CD8-positive, alpha-beta memory T cell (primary cell): ENCODE measurements at places on chromosomes 7 and 10. TPM values are rescaled to one million over a fixed set of nuclear protein-coding genes. Genes with fewer than 3 reads are reported as not detected.

Gene LOXL4
- total RNA-seq, result not detected

Gene ZNF804B
- total RNA-seq, result not detected

Gene TNKS2
- total RNA-seq, result 27.3 TPM

Gene OAT
- 46.8 TPM for total RNA-seq

Gene SPDYE2
- total RNA-seq, result not detected

DNA sequence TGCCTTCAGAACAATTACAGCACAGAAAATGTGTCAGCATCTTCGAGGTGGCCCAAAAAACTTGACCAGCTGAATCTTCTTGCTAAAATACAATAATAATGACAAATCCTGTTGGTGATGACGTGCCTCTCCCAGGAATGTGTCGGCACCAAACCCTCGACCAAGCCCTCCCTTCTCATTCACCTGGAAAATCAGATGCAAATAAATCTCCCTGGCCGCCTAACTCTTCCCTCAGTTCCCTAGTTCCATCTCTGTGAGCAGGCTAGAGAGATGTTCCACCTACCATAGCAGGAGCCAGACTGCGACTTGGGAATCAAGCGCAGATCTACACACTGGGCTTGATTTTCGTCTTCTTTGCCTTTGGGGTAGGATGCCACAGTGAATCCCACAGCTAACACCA is 4.1 kb downstream of the PRSS1 start:
- no peak for DNase-seq

DNA sequence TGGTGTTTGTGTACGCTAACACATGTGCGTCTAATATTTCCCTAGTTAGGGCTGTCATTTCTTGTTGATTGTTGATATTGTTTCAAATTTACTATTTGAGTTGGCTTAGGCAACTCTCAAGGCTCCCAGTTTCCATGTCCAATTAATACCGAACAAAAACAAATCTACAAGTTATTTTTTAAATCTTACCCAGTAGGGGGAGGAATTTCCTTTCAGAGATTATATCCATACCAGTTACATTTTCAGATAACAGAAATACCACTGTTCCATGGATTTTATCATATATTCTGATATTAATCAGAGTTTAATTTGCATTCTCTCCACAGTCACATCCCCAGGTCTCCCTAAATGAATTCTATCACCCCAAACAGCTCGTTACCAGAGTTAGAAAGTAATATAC is 7.2 kb upstream of the AKR1B10 start:
- no peak for DNase-seq

Gene MPLKIP
- 33.5 TPM for total RNA-seq

GRCh38 chr10:83562381-83562780 is 576.9 kb upstream of the GHITM start:
- no peak for DNase-seq

GRCh38 chr7:37945336-37945735 is 24.9 kb downstream of the EPDR1 start:
- no peak for DNase-seq

Gene PHYHIPL
- total RNA-seq, result not detected

Gene GPR15LG
- not detected for total RNA-seq

DNA sequence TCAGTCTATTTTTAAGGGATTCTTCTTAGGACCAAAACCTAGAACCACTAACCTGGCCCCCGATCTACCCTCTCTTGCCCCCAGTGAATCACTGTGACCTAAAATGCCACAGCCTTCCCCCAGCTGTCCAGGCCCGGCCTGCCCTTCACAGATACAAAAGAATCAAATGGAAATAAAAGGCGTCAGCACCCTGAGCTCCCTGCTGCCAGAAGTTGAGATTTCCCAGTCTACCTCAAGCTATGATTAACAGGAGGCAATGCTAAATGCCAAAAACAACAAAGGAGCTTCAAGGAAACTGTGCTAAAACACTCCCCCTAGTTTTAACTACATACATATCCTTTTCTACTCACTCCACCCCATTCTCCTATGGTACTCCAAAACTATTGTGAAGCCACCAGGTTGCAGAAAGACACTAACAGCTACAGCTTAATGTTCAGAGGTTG is 67.8 kb downstream of the GSAP start:
- DNase-seq, result no peak

DNA sequence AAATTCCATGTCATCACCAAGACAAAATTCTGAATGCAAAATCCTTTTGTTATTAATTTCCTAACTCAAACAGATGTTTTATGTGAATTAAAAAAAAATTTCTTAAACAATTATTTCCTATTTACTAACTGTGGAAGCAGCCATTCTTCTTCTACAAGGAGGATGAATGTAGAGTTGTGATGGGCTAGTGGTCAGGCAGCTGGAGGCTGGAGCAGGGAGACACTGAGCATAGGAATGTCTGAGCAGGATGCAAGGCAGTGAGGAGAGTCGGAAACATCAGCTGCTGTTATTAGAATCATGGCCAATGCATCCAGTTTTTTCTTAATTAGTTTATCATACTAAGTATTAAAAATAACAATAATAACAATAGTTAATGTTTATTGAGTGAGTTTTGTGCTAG is 102.5 kb upstream of the LRRTM3 start:
- no peak for DNase-seq

Gene CDC14C
- not detected for total RNA-seq

DNA sequence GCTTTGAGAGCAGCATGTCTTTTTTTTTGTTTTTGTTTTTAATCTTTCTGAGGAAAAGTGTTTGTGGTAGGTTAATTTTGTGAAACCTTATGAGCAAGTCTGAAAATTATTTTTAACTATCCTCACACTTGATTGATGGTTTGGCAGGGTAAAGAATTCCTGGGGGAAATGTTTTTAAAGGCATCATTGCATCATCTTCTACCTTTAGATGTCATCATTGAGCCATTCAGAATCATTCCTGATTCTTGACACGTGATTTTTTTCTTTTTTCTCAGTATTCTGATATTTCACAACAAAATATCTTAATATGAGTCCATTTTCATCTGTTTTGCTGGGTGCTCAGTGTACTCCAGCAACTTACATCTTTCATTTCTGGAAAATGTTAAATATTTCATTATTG is 28.3 kb downstream of the PALS2 start:
- DNase-seq, result no peak

DNA sequence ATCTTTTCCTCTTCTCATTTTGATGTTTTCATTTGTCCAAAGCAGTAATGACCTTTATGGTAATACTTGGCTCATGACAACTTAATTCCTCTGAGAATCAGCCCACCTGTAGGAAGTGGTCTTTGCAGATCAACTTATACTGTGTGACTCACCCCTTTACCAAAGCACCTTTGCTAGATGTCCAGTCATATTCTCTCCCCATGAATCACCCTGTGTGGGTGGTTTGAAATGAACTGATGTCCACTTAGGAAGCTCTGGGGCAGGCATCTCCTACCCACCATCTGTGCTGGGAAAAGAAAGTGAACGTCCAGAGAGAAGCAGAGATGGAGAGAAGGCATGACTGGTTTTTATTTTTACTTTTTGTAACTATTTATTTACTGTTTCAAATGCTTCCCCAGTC is 410.3 kb downstream of the KIF20B start:
- no peak for DNase-seq

DNA sequence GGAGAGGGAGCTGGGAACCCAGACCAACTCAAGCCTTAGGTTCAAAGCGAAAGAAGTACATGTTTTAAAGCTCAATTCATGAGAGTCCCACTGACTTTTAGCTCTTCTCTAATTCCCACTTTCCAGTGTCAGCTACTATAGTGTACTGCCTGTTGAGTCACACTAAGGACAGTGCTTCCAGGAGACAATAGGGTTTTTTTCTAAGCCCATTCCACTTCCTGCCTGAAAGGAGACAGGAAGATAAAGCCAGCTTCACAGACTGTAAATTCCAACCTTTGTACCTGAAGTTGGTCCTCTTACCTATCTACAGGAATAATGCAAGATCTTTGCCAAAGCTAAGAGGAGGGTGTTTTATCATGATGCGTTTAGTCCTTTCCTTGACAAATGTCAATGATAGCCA is 4.4 kb downstream of the MSRB2 start:
- DNase-seq, result no peak
